ENCODE measurements at places on chromosomes 4 and X. TPM values are rescaled to one million over a fixed set of nuclear protein-coding genes. Genes with fewer than 3 reads are reported as not detected.

The TRIM2 gene
- total RNA-seq, result 87.6 TPM

The GAGE12F gene
- total RNA-seq, result not detected

DNA sequence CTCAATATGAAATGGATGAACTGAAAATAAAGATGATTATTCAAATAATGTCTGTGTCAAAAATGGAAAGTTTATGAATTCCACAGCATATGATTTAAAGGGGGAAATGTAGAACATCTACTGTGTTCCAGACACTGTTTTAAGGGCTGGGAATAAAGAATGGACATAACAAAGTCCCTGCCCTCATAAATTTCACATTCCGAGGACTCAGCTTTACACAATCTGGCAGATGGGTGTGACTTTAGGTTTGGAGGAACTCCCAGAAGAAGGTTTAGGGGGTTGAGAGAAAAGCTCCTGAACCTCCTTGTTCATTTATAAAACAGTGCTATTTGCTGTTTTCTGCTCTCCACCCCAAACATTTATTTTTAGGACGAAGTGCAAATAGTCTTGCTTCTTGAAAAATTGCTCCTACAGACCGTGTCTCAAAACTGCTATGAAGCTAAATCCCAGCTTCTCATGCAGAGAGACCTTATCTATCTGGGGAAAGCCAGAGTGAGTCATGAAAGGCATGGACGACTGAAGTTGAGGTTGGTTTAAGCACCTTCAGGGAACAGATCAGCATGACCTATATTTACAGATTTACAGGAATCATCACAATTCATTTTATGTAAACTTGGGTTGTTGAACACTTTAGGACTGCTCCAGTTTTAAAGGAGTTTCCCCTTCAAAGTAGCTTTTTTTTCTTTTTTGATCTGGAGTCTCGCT lies 184.3 kb downstream of the HS6ST2 start:
- DNase-seq, result no peak

GRCh38 chr4:39510348-39510929 lies 16.8 kb downstream of the UGDH start:
- DNase-seq, result no peak

- DNase-seq, result peak; percentile 42
Observed at GRCh38 chrX:126770179-126770578, 49.4 kb upstream of the PRR32 start.

- no peak for DNase-seq
Observed at GRCh38 chrX:77412631-77413030, 34.6 kb upstream of the FGF16 start.

GRCh38 chr4:158750379-158750778 lies 18.4 kb upstream of the FNIP2 start:
- no peak for DNase-seq

Data from neural progenitor cell (in vitro differentiated cells).